ENCODE measurements at places on chromosomes 6 and 20. TPM values are rescaled to one million over a fixed set of nuclear protein-coding genes. Genes with fewer than 3 reads are reported as not detected.

The CGA gene
- not detected for total RNA-seq

The RSPH4A gene
- 0.40 TPM for total RNA-seq

The ECT2L gene
- not detected for total RNA-seq

The CST2 gene
- not detected for total RNA-seq

The NSFL1C gene
- total RNA-seq: 24.6 TPM

The IMPG1 gene
- total RNA-seq: 0.26 TPM

The EDN1 gene
- 3.4 TPM for total RNA-seq

The LRFN2 gene
- not detected for total RNA-seq

The SLC17A3 gene
- total RNA-seq: not detected

The TDRD6 gene
- 0.16 TPM for total RNA-seq

The SLC13A3 gene
- total RNA-seq: 8.2 TPM

The MAFB gene
- 0.39 TPM for total RNA-seq

The ADRM1 gene
- total RNA-seq: 169 TPM

The LAMA4 gene
- 124 TPM for total RNA-seq

The MDFI gene
- total RNA-seq: 123 TPM

The PRSS35 gene
- 3.7 TPM for total RNA-seq

The COL11A2 gene
- total RNA-seq: 0.16 TPM

The FNDC11 gene
- 0.78 TPM for total RNA-seq

The CYP21A2 gene
- total RNA-seq: not detected

The OR2H1 gene
- total RNA-seq: not detected

The IL17A gene
- not detected for total RNA-seq

The ZC3H12D gene
- total RNA-seq: not detected

The OOEP gene
- total RNA-seq: not detected

The BAK1 gene
- 17.1 TPM for total RNA-seq

The HFE gene
- total RNA-seq: 9.2 TPM

The SIRPB2 gene
- not detected for total RNA-seq

The SPATS1 gene
- not detected for total RNA-seq

The HNF4A gene
- not detected for total RNA-seq

The PRND gene
- 0.48 TPM for total RNA-seq

The SPATA25 gene
- total RNA-seq: 1.2 TPM

The DACT2 gene
- not detected for total RNA-seq

The SOBP gene
- 1.0 TPM for total RNA-seq

The C6orf52 gene
- total RNA-seq: 3.9 TPM

The MED23 gene
- total RNA-seq: 14.1 TPM

The PLCB1 gene
- total RNA-seq: 4.9 TPM

The LY86 gene
- total RNA-seq: not detected

The CLVS2 gene
- not detected for total RNA-seq

The CALHM6 gene
- total RNA-seq: 2.0 TPM

The SYNGAP1 gene
- total RNA-seq: 3.5 TPM

The CENPQ gene
- 9.2 TPM for total RNA-seq

The MLN gene
- total RNA-seq: not detected

The TRERF1 gene
- 11.9 TPM for total RNA-seq

The CGAS gene
- total RNA-seq: 7.1 TPM

The CDK5RAP1 gene
- total RNA-seq: 24.8 TPM

The SOX12 gene
- total RNA-seq: 11.4 TPM

The LBP gene
- total RNA-seq: 1.3 TPM

The MCCD1 gene
- not detected for total RNA-seq

The TPD52L2 gene
- 132 TPM for total RNA-seq

The TRIM31 gene
- total RNA-seq: not detected

The IGF2R gene
- 62.8 TPM for total RNA-seq

The BFSP1 gene
- 6.4 TPM for total RNA-seq

The SYCP2L gene
- total RNA-seq: not detected

The ZKSCAN4 gene
- 3.9 TPM for total RNA-seq

The UNC5CL gene
- total RNA-seq: 0.13 TPM
